Neural progenitor cell (in vitro differentiated cells): ENCODE measurements at places on chromosomes 5 and 9. TPM values are rescaled to one million over a fixed set of nuclear protein-coding genes. Genes with fewer than 3 reads are reported as not detected.
A peak's percentile ranks its signal among the peaks of the same experiment; 100 is the strongest.

DNA sequence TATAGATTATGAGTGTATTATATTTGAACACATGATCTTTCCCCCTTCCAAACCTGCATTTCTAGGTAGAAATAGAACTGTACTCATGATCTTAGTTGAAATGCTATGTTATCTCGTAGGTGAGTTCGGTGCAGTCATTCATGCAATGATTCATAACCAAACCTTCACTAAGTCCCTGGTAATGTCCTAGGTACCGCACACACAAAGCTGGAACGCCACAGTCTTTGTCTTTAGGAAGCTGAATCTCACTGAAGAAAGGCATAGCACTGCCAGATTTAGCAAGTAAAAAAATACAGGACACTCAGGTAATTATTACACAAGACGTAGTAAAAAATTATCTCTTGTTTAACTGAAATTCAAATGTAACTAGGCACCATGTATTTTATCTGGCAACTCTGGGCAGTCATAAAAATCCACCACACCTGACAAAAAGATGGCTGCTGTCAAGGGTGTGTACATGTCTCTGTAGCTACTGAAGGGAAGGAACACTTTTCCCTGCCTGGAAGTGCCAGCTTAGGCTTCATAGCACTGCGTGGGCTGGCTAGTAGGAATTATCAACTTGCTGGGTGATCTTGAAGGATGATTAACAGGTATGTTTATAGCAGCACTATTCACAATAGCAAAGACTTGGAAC is 28.0 kb upstream of the TXN start:
- no peak for DNase-seq

- peak; percentile 77 for DNase-seq
These were observed 9.9 kb upstream of the TRIM36 start for GRCh38 chr5:115179394-115180164.

- no peak for DNase-seq
These were observed 17.7 kb downstream of the MLLT3 start for GRCh38 chr9:20604562-20604961.

DNA sequence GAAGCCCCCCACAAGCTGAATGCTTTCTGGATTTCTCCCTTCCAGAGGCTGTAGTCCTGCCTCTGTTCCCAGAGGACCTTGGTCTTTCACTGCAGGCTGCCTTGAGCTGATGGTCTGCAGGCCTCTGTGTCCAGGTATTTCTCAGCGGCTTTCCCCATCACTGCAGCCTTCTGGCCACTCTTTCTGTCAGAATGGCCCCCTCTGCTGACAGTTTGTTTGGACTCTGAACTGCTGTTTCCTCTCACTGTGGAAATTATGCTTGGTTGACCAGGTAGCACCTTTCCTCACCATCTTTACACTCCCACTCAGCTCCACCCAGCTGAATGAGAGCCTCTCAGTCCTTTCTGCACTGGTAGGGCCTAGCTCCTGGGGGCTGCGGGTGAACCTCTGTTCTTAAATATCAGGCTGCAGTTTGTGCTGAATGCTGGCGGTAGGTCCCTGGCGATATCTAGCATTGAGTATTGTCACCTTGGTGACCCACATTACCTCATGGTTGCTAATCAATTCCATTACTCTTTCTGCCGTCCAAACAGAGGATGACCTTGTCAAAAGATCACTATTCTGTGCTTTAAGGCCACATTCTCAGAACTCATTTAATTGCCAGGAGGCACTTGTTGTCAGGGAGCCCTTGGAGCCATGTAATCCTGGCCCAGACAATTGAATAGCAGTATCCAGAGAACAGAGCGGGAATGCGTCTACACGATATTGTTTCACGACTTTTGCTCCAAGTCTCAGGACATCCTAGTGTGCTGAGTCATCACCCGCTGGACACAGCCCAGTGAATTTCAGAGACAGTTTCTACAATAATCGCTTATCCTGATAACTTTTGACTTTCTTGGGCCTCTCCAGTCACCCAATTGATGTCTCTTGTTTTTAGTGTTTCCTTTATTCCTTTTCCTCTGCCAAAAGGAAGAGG is 230.2 kb downstream of the TENT4A start:
- DNase-seq = no peak

- peak; percentile 65 for DNase-seq
These were observed 46.7 kb upstream of the CER1 start for GRCh38 chr9:14769230-14769571.

GRCh38 chr5:126694403-126694802 is 82.5 kb upstream of the LMNB1 start:
- no peak for DNase-seq

DNA sequence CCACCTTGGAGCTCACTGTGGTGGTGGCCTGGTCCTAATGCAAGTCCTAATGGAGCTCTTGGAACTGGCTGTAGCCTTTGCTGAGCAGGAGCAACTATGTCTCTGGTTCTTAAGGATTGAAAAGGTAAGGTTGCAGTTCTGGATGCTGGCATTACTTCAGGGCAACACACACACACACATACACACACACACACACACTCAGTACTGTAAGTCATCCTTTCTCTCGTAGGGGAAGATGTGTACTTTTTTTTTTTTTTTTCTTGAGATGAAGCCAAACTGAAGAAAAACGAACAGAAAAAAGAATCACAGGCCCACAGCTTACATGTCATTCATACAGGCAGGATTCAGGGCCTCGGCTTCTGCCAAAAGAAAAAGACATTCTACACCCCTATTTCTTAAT is 81.1 kb upstream of the RPS23 start:
- no peak for DNase-seq

DNA sequence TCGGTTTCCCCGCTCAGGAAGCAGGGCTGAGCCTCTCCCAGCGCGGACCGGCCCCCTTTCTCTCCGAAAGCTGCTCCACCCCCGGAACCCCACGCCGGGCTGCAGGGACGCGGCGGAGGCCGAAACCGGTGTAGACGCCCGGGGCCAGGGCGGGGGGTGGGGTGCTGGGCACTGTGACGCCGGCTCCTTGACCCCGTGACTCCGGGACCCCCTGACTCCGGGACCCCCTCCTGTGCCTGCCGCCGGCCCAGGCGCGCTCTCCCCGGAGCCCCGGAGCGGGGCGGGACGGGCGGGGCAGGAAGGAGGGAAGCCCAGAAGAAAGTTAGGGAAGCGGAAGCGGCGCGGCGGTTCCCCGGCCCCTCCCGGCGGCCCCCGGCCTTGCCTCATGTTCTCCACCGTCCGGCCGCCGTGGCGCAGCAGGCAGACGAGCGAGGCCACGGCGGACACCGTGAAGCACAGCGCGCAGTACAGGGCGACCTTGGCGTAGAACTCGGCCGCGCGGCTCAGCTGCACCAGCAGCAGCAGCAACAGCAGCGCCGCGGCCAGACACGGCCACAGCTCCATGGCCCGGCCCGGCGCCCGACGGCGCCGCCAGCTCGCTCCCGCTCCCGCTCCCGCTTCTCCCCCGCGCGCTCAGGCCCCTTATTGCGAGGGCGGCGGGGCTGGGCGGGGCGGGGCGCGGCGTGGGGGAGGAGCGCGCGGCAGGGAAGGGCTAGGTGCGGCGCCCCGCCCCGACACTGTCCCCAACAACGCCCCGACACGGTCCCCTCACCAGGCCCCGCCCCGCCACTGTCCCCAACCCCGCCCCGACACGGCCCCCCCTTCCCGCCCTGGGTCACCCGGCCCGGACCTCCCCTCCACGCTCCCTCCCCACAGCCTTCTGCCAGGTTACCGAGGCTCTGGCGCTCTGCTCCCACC is at the start of gene AGPAT2:
AGPAT2 (minus strand) TSS at position 664 of the 918 bp plus-strand sequence; CDS start at position 564, 100 bp downstream.
- DNase-seq = peak; percentile 68

GRCh38 chr5:109034306-109034705 is 286.6 kb downstream of the FER start:
- DNase-seq = peak; percentile 13

DNA sequence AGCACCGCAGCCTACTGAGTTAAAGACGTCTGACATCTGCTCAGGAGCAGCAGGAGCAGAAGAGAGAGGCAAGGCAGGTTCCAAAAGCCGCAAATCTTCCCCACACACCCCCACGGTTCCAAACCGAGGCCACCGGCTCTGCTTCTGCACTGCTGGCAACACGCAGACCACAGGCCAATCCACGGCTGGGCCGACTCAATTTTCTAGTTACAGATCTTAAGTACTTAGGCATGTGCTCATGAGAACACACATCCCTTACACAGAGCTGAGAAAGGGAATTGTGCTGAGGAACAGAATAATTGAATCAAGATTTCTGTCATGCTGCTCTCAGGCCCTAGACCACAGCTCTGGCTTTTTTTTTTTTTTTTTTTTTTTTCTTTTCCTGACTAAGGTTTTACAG is 32.6 kb downstream of the PAX5 start:
- DNase-seq = peak; percentile 24

DNA sequence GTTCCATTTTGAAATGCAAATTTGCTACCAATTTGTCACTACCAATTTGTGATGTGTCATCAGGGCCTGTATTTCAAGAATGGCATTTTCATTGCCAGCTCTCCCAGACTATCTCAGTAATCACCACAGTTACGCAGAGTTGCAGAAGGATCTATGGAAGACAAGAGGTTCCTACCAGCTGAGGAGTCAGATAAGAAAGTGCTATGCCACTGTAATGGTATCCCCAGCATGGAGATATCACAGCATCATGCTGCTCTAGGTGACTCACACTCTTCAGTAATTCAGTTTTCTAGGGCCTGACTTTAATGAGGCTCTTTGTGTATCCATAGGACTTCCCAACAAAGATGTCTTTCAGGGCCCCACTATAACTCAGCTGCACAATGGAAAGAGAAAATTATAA is 490.3 kb downstream of the ARHGEF28 start:
- no peak for DNase-seq

- peak; percentile 61 for DNase-seq
These were observed 518 bp downstream of the SPRY4 start for GRCh38 chr5:142324136-142324870.

DNA sequence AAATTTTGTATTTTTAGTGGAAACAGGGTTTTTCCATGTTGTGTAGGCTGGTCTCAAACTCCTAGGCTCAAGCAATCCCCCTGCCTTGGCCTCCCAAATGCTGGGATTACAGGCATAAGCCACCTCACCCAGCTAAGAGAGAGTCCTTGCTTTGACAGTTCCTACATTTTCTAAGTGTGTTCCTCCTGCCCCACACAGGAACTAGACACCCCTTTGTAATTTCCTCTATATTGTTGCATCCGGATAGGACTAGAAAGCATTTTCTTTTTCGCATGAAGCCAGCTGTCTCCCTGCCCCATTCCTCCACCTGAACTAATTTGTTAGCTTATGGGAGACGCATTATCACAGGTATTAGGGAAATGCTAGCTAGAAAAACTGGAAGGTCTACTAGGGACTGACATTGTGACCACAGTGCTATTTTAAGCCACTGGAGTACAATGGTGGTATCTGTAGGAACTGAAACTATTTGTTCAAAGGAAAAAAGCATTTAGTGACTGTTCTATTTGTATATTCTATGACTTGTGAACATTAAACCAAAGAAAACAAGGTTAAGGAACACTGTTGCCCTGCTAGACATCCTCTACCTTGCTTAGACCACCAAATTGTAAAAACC is 214.1 kb downstream of the SMARCA2 start:
- no peak for DNase-seq

GRCh38 chr5:142864290-142865260 is 94.4 kb downstream of the ARHGAP26 start:
- no peak for DNase-seq

GRCh38 chr5:138676556-138677193 is 76.5 kb upstream of the CTNNA1 start:
- DNase-seq = no peak

DNA sequence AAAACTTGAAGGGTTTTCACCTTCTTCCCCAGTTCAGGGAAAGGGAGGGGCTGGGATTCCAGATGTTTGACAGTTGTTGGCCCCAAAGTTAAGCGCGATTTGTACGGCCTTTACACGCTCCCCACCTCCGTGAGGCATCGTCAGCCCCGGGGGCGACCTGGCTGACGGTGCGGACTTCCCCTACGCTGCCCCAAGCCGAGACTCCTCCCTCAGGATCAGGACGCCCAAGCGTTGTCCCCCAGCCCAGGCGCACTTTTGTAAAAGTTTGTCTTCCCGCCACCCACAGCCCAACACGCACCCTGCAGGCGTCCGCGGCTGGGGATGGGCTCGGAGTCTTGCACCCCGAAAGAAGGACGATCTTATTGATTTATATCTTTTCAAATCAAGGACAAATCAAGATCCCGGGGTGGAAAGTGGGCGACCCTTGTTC is 713 bp downstream of the MOB3B start:
- DNase-seq = peak; percentile 80

DNA sequence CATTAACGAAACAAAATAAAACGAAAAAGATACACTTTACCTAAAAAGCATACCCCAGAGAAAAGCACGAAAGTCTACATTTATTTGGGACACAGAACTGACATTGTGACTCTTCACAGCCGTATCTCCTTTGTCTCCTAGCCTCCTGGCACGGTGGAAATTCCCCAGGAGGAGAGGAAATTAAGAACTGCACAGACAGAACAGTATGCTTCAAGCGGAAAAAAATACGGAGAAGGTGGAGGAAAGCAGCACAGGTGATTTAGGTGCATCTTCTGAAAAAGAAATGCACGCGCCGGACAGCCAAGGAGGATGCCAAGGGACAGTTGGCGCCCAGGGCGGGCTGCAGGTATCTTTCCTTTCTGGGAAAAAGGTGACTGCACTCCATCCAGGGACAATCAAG is 32.0 kb downstream of the DDX31 start:
- no peak for DNase-seq

DNA sequence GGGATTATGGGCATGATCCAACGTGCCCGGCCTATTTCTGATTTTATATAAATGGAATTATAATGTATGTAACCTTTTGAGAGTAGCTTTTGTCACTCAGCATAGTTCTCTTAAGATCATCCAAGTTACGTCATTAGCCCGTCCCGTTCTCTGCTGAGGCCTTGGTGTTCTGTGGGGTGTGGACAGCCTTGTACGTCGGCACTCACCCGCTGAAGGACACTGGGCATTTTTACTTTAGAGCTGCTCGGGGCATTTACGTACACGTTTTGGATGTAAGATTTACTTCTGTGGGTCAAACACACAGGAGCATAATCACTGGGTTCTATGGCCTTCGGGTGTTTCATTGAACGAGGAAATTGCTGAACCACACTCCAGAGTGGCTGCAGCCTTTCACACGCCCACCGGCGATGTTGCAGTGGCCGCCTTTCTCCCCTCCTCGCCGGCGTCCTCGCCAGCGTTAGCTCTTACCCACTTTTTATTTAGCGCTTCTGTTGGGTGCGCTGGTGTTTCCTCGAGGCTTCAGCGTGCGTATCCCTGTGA is 101.8 kb downstream of the EHMT1 start:
- DNase-seq = no peak

DNA sequence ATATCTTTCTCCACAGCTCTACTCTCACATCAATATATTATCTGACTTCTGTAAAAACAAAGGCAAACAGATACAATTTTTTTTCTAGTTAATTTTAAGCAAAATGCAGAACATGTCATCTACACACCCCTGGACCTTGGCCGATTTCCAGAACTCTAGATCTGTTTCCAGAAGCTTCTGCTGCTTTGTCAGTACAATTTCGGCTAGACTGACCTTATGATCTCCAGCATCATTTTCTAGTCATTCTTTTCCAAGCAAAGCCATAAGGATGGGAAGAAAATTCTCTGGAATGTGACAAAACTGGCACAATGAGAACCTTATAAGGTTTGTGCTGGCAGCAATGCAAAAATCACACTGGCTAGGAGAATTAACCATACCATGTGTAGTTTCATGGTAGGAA is 132.8 kb upstream of the MPDZ start:
- DNase-seq = no peak

The NTRK2 gene
- 0.02 and 0.03 TPM in 2 replicates for total RNA-seq

The PTPRD gene
- total RNA-seq = 118 and 136 TPM in 2 replicates

The DNAI1 gene
- total RNA-seq = 0.52 and 1.3 TPM in 2 replicates

The ASS1 gene
- 22.5 and 28.9 TPM in 2 replicates for total RNA-seq

The ENHO gene
- total RNA-seq = 4.4 and 21.3 TPM in 2 replicates

The IRX2 gene
- total RNA-seq = 13.7 and 15.4 TPM in 2 replicates

The DCTN4 gene
- total RNA-seq = 50.0 and 65.8 TPM in 2 replicates

The MCCC2 gene
- total RNA-seq = 19.8 and 20.3 TPM in 2 replicates

The PCDHB10 gene
- total RNA-seq = 9.3 and 10.4 TPM in 2 replicates

The OR1N2 gene
- total RNA-seq = not detected in 2 replicates
